Fibroblast of upper back skin (primary cell): ENCODE measurements at places on chromosomes 6 and 20.

DNA sequence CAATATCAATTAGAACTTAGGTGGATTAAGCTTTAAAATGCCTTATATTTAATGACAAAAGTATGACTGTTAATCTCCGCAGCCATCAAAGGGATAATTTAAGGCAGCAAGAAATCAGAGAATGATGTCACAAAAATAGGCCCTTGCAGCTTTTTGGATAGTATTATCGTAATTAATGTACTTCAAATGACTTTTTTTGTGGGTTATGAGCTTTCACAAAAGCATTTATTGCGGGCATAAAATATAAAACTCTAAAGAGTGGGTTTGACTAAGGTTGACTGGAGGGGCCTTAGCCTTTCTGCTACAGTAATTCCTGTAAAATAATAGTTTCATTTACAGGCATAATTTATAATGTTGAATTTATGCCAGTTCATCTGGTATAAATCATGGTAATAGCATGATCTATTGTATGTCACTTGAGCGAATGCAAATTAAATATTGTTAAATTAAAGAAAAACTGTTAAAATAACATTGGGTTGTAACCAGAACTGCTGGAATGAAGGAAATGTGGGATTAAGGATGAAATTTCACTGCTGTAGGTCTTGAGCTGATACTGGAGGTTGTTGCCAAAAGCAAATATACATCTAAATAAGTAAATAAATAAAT lies 78.5 kb upstream of the ZFP64 start:
- peak; percentile 26 for DNase-seq

GRCh38 chr20:33578510-33578909 lies 83.6 kb upstream of the C20orf144 start:
- DNase-seq = peak; percentile 83

DNA sequence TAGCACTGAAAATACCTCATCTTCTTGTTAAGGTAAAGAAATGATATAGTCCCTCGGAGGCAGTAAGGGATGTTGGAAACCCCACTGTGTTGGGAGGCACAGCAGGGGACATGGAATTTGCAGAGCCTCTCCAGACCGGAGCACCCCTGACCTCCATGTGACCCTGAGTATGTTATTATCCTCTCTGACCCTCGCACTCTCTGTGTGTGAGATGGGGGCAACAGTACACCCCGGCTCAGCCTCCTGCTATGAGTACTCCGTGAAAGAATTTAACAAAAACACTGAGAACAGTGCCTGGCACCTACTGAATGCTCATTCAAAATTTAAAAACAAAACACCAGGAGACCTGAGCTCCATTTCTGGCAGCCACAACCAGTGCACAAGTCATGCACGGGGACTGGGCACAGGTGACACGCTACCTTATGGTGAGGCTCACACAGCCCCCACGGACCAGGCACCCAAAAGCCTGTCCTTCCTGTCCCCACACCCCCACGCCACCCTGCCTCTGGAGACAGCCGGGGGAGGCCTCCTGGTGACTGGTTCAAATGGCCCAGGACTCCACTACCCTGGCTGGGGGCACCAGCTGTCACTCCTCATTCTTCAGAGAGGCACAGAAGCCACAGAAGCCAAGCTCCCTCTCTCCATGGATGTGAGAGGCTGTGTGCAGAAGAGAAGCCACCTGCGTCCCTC lies 6.1 kb downstream of the NINL start:
- DNase-seq = no peak

DNA sequence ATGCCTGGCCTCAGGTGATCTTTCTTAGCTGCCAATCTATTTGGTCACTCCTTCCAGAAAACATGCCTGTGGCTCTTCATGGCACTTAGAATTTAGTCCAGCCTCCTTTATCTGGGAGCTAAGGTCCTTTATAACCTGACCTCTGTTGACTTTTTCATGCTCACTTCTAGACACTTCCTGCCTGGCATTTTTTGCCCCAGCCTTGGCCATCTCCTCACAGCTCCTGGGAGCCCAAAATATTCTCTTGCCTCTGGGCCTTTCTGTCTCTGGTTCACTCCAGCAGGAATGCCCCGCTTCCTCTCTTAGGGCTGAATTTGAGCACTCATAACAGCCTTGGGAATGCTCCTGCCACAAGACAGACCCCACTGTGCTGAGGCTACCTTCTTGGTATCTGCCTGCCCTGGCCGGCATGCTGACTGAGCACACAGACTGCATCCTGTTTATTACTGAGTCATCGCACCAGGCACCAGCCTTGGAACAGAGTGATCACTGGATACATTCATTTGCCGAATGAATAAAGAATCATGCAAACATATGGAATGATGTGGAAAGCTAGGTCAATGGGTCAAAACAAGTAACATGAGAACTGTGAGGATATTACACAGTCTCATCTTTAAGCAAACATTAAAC lies 5.8 kb upstream of the EEF1E1 start:
- DNase-seq = peak; percentile 92

DNA sequence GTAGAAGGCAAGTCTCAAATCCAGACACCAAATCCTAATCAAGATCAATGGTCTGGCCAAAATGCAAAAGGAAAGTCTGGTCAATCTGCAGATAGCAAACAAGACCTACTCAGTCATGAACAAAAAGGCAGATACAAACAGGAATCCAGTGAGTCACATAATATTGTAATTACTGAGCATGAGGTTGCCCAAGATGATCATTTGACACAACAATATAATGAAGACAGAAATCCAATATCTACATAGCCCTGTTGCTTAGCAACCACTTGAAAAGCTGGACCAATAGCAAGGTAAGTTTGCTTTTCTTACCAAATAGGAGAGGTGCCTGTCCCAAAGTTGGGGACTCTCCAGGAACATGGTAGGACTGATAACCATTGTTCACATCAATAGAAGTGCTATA lies 2.0 kb downstream of the SEMG2 start:
- DNase-seq = no peak
